Sigmoid colon (tissue), 7 donors: ENCODE measurements at places on chromosomes 4 and X. TPM values are rescaled to one million over a fixed set of nuclear protein-coding genes. Genes with fewer than 3 reads are reported as not detected.
A peak's percentile ranks its signal among the peaks of the same experiment; 100 is the strongest.

BMPR1B gene
- total RNA-seq: 1.8 TPM

IKBKG gene
- total RNA-seq: 15.5 TPM

DNA sequence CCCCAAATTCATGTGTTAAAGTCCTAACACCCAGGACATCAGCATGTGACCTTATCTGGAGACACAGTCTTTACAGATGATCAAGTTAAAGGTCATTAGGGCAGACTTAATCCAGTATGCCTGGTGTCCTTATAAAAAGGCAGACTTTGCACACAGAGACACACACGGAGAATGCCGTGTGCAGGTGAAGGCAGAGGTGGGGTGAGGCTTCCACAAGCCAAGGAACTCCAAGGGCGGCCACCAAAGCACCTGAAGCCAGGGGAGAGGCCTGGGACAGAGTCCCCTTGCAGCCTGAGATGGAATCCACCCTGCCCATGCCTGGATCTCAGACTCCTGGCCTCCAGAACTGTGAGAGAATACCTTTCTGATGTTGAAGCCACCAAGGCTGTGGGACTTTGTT lies 26.1 kb upstream of the SORCS2 start:
- DNase-seq: peak; percentile 13

DNA sequence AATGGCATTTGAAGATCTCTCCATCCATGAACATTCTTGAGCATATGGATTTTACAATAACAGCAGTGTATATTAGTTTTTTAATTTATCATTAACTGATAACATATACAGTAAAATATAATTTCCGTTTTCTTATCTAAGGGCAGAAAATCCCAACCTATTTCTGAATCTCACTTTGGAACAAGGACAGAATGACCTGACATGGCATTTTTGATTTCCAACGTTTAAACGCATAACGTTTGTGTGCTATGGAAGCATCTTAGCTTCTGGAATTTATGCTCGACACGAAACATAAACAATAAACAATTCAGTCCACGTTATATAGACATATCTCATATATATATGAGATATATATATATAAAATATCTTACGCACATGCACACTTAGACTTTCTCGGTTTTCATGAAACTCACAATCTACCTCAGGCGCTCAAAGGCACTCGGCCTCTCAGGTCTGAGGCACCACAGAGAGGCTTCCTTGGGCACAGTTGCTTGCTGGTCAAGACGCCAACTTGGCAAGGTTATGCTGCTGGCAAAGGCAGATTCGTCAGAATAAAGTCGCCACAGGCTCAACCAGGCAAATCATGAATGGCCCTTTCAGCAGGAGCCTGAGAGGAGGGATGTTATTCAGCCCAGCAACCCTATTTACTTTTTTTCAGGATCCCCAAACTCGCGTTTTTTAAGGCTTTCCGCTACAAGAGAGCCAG lies 1.0 kb upstream of the UGT8 start:
- DNase-seq: no peak
